ENCODE measurements at places on chromosomes 12 and 14.

- no peak for ATAC-seq
These were observed 23.9 kb downstream of the MDM2 start for GRCh38 chr12:68831751-68832503.

DNA sequence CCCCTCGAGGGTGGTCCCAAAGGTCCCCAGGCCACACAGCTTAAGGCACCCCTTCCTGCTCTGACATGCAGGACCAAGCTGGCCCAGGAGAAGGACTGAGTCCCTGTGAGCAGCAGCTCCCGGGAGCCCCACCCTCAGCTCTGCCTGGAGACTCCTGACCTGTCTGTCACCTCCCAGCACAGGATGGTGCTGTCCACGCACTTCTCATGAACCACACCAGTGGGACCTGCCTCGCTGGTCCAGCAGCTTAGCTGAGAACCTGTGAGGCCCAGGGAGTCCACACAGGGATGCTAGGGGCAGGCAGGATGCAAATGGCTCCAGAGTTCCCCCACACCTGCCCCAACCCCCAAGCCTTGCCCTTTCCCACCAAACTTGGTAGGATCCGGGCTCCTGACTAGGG, 27.7 kb downstream of the CCDC85C start:
- no peak for ATAC-seq

- ATAC-seq = no peak
These were observed 69.8 kb upstream of the RIN3 start for GRCh38 chr14:92443741-92444140.

GRCh38 chr12:57129321-57129842, 1.1 kb downstream of the LRP1 start:
- ATAC-seq = peak; percentile 3

DNA sequence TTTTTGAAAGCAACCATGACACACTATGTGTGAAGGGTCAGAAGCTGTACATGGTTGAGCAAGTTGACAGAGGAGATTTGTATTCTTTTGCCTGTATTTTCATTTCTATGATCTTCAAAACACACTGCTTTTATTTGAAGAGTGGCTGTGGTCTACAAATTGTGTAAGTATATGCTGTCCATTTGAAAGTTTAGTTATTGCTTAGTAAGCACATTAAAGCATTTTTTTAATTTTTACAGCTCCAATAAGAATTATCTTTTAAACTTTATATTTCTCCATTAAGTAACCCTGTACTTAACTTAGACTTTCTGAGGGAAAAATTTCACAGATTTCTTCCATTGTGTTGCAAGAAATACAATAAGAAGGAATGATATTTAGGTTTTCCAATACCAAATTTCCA, 915.2 kb downstream of the SLC6A15 start:
- no peak for ATAC-seq

DNA sequence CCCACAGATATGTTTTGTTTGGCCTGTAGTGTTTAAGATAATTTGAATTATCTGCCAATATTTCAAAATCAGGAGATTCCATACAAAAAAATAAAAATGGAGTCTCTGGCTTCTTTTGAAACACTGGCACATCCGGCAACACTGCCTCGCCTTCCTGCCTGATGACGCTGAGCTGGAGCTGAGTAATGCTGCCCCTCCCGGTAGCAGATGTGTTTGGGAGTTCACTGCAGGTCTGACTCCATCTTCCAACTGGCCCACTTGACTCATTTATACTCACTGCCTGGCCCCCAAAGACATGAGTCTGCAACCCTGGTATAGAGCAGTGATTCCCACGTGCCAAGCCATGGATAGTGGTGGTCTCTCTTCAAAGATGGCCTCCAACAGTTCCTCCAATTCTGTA, 7.4 kb downstream of the CIT start:
- peak; percentile 91 for ATAC-seq

DNA sequence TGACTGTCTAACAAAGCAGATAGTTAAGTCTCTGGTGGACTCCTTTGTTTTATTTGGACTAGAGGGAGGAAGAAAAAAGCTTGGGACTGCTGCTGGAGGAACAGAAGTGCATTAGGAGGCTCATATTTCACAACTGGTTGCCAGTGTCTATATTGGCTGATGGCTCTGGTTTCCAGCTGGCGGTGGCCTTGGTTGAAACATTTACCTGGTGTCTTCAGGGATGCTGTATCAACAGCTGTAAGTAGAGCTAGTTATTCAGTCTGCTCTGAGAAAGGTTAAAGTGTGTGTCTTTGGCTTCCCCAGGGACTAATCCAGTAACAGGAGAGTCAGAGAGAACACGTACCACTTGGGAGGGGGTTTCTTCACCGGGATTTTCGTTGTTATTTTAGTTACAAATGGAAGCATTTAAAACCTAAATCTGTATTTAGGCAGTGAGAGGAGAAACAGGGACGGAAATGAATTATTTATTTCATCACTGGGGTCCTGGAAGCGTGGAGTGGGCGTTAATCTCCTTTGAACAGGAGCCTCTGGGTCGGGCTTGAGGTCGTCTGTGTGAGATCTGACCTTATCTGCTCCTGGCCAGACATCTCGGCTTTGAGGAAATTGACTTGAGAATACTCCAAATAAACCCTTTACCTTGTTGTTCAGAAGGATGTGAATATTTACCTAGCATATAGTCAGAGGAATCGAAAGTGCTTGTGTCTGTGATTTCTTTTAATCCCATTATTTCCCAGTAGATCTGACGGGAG, 149.9 kb downstream of the NRXN3 start:
- ATAC-seq = no peak

- ATAC-seq = no peak
These were observed 427.1 kb downstream of the RPS29 start for GRCh38 chr14:49159081-49159480.

DNA sequence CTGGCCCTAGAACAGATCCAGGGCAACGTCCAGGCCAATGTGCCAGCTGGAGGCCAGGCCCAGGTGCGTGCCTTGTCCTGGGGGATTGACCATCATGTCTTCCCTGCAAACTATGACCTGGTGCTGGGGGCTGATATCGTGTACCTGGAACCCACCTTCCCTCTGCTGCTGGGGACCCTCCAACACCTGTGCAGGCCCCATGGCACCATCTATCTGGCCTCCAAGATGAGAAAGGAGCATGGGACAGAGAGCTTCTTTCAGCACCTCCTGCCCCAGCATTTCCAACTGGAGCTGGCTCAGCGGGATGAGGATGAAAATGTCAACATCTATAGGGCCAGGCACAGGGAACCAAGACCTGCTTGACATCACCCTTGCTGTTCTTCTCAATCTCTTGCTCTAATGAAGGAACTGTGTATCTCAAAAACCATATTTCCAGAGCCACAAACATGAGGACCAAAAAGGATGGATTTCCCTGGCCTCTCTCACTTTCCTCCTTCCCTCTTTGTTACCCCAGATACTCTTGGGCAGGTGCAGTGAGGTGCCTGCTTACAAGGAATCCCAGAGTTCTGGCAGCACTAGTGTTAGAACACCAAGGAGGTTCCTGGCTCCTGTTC, 2.2 kb upstream of the TSFM start:
- no peak for ATAC-seq

DNA sequence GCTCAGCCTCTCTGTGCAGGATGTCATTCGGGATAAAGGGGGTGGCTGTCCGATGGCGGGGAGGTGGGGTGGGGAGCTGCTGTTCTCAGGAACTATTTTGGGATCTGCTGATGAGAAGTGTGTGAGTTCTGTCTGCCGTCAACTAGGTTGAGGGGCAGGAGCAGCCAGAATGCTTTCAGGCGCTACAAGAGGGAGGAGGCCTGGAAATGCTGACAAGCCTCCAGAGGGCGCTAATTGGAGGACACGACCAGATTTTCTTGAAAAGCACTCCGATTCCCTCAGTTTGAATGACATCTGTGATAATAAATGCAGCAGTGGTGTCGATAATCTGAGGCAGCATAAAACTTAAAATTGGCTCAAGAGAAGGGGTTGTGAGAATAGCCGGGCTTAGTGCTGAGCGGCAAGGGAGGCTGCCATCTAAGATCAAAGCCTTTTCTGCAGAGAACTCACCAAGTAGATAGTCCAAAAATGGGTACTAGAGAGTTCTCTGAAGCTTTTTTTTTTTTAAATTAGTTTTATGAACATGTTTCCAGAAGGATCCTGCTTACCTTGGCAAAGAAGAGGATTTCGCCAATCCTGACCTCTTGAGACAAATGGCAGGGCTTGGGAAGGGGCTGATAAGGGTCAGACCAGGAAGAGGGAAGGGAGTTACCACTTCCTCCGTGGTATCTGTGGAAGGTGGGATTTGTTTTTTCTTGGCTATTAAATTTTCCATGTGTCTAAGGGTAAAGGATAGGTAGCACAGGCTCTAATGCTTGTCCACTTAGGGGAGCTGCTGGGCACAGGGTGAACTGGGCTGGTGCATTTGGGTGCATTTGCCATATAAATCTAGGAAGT, 94.4 kb downstream of the CRACR2A start:
- ATAC-seq = no peak

GRCh38 chr14:102620413-102620812, 28.0 kb downstream of the RCOR1 start:
- peak; percentile 38 for ATAC-seq

DNA sequence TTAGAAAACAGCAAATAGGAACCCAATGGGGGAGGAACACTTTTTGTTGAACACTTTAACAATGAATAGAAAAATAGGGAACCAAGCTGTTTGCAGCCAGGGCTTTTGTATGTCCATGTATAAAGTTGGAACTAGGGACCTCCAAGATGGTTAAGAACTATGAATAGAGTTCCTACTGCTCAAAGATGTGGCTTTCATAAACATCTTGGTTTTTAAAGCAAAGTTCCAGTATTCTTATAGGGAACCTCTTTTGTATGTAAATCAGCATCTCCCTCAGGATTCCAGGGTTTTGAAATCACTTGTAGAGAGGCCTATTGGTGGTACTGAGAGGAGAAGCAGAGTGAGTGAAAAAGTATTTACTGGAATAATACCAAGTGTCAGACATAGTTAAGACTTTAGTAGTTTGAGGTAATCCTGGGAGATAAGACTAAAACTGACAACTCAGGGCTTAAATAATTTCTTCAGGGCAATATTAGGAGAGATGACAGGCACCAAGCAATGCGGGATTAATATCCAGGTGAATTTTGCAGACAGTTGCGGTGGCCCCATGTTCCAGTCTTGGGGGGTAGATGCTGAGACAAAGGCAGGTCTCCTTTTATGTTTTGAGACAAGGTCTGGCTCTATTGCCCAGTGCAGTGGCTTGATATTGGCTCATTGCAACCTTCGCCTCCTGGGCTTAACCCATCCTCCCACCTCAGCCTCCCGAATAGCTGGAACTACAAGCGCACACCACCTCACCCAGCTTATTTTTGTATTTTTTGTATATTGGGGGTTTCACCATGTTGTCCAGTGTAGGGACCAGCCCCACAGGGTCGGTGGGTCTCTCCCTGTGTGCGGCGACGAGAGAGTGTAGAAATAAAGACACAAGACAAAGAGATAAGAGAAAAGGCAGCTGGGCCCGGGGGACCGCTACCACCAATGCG, 10.4 kb upstream of the EID3 start:
- no peak for ATAC-seq

DNA sequence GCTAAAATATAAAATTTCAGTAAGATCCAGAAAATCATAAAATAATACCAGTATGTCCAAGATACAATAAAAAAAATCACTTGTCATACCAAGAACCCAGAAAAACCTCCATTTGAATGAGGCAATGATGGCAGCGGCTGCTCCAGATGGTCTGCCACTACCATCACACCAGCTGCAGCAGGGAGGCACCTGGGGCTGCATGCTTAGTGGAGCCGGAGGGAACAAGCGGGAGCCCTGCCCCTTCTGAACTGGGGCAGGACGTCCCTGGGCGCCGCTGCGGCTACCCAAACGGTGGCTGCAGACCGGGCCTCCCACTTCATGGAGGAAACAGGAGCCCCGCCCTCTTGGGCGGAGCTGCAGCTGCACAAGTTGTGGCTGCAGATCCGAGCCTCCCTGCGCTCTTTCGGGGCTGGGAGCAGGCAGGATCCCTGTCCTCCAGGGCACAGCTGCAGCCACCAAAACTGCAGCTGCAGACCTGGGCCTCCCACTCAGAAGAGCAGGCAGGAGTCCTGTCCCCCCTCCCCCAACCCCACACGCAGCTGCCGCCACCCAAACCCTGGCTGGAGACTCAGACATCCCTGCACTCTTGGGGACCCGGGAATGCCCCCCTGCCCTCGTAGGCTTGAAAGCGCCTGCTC, 36.1 kb upstream of the OR5AU1 start:
- peak; percentile 88 for ATAC-seq

DNA sequence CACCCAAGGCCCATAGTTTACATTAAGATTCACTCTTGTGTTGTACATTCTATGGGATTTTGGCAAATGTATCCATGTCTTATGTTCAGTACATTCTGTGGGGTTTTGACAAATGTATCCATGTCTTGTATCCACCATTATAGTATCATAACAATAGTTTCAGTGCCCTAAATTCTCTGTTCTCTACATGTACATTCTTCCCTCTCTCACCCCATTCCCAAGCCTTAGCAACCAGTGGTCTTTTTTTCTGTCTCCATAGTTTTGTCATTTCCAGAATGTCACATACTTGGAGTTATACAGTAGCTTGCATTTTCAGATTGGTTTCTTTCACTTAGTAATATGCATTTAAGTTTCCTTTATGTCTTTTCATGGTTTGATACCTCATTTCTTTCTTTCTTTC, 6.7 kb downstream of the TOGARAM1 start:
- no peak for ATAC-seq

DNA sequence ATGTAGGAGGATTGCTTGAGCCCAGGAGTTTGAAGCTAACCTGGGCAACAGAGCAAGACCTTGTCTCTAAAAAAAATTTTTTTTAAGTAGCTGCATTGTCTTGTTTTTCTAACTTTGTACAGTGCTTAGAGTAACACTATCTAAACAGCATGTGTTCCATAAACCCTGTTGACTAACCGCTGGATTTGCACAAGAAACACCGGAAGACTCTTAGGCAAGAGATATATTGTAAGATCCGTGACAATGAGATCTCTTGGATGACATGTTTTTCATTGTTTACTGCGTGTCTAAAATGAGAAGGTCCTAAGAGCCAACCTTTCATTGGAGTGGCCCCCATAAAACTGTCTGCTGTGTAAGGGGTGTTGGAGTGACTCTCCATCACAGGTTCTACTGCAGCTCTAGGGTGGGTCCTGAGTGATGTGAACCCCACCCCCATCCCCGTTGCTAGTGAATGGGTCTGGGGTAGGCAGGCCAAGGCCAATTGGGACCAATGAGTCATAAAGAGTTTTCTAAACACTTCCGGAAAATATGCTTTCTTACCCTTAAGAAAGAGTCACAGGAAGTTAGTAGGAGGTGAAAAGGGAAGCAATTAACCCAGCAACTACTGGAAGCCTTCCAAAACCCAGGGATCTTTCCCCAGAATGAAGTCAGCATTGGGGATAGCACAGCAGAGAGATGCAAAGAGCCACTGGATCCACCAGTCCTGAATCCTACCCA, 24.3 kb upstream of the PCNX1 start:
- no peak for ATAC-seq

DNA sequence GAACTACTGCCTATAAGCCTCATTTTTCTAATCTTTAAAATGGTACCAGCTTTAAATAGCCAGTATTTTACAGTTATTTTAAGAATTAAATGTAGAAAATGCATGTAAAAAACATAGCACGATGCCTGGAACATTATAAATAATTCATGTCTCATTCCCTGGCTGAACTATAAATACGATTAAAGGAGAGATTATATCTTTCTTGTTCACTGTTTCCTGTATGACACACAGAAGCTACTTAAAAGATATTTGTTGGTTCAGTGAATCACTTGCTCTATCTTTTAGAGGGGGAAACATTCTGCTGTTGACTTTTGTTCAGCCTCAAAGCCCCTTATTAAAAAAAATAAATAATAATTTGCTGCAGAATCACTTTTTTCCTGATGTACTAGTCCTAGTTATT, 406.9 kb downstream of the LRFN5 start:
- ATAC-seq = no peak

Data from SK-N-SH treated with all-trans-retinoic acid at 6 μM for 48 hours (cell line).